ENCODE measurements at places on chromosomes 6 and 20.

DNA sequence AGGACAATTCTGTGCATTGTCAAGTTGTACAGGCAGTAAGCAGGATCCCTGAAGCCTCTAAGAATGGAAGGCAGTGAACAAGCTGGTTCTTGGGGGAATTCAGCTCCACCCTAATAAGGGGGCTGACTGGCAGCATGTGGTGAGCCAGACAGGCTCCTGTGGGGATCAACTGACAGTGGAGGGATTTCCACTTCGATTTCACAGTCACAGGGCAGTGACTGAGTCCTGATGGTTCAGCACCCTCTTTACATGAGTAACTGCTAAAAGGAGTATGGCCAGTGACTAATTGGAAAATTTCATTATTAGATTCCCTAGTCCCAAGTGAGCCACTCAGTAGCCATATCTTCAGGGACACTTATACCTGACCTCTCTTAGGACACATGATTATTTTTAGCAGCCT, 78.4 kb downstream of the NDUFAF5 start:
- no peak for DNase-seq

- DNase-seq = no peak
These were observed 339.7 kb upstream of the SULF2 start for GRCh38 chr20:48124960-48125359.

DNA sequence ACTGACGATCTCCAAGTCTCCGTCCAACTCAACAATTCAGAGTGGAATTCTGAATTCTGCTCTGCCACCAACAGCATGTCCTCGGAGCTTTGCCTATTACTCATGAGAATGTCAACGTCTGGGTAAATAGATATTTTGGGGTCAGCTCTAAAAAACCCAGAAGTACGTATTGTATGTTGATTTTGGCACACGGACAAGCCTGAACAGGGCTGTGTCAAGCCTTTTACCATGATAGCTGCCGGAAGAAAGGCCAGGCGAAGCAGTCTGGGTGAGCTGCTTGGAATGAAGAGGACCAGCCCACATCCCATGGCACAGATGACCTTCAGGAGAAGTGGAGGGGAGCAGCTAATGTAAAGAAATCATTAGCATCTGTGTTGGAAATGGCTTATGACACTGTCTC, 88.0 kb upstream of the JAG1 start:
- DNase-seq = no peak

GRCh38 chr6:126804332-126805064, 314.0 kb upstream of the RSPO3 start:
- no peak for DNase-seq

All from activated T-cell treated with anti-CD3 and anti-CD28 coated beads, Interleukin-2, amount 50 U/mL, for 48 hours (primary cell).